Tibial nerve (tissue), 4 donors: ENCODE measurements at places on chromosomes 5 and 9.
A peak's percentile ranks its signal among the peaks of the same experiment; 100 is the strongest.

DNA sequence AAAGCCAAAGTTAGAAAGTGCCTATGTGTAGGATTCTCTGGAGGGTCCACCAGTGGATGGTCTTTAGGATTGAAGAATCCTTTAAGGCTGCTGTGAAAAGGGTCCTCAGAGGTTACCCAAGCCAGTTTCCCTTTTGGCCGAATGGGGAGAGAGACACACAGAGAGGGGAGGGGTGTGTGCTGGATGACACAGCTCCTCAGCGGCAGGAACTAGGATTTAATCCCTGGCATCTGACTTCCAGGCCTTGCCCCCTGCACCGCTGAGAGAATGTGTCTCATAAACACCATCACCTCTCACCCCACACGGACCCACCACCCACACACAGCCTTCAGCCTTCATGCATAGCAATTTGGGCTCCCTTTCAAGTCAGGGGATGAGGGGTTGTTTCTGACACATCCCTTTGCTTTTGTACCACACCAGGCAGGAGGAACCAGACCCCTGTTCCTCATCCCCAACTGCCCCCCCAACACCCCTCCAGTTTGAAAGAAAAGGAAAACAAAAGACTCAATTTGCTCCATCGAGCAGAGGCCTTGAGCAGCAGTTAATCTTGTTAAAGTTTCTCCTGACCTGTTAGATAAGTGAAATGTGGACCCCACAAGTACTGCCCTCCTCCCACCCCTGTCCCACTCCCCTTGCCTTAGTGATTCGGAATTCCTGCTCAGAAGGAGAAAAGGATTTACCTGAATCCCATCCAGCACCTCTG is 4.0 kb downstream of the PAPPA start:
- no peaks in the 10 kb centered on the region for H3K36me3 ChIP-seq
- no peaks in the 10 kb centered on the region for H3K27me3 ChIP-seq
- H3K4me3 ChIP-seq = peak overlapping the region; percentile 60
- H3K4me1 ChIP-seq = no peaks in the 10 kb centered on the region
- no peak for DNase-seq
- peak overlapping the region; percentile 88 for H3K27ac ChIP-seq

DNA sequence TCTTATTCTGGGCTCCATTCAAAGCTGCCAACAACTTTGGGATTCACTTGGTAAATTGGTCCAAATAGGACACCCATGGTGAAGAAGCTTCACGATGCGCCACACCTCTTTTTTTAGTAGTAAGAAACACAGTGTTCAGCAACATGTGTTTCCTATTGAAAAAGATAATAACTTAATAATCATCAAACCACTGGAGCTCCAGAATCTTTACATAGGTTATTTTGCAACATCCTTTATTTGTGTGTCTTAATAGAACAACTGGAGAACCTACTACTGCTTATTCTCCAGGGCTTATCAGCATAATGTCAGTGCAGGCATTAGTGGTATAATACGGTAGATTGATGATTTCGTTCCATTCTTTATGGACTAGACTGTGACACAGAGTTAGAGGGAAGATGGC is 63.3 kb upstream of the DAPK1 start:
- H3K27me3 ChIP-seq = no peaks in the 10 kb centered on the region
- no peaks in the 10 kb centered on the region for H3K4me1 ChIP-seq
- DNase-seq = no peak
- no peak overlapping the region for H3K27ac ChIP-seq
- no peaks in the 10 kb centered on the region for H3K36me3 ChIP-seq

DNA sequence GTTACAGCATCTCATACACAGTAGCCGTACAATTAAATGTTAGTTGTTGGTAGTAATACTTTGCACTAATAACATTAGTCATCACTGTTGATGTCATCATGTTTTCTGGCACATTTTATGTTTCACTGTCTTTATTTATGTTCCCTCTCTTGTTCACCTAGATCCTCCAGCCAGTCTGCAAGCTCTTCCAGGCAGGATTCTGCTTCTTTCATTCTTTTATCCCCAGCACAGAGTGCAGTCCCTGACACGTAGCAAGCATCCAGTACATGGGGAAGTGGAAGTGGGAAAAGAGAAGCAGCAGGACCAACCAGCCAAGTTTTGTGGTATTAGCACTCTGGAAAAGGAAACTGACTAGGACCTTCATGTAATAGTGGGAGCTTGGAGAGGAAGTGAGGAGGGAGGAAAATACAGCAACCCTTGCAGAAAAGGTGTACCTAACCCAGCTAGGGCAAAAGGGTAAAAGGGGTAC is 89.7 kb upstream of the SLC44A1 start:
- peak overlapping the region; percentile 20 for H3K27ac ChIP-seq
- no peaks in the 10 kb centered on the region for H3K27me3 ChIP-seq
- no peak overlapping the region for H3K4me3 ChIP-seq
- no peaks in the 10 kb centered on the region for H3K36me3 ChIP-seq

DNA sequence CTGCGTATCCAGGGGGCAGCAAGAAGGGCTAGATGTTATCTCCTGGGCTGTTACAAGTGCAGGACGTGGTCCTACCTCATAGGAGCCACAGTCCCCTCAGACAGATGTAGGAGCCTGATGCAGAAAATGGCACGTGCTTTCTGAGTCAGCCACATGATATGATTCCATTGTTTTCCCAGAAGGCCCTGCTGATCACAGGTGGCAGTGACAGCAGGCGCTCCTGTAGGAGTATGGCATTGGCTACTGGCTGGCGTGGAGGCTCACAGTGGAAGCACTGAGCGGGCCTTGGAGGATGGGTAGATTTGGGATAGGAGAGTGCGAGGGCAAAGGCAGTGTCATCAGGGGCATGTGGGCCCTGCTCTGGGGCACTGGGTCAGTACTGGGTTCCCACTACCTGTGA is 21.9 kb downstream of the USP20 start:
- peaks cover 36% of the 10 kb centered on the region for H3K36me3 ChIP-seq
- H3K4me3 ChIP-seq = no peak overlapping the region
- DNase-seq = no peak
- H3K4me1 ChIP-seq = peaks cover 4% of the 10 kb centered on the region
- H3K27me3 ChIP-seq = no peaks in the 10 kb centered on the region
- H3K27ac ChIP-seq = no peak overlapping the region

GRCh38 chr5:135319928-135320606 is 79.0 kb downstream of the MACROH2A1 start:
- H3K36me3 ChIP-seq = no peaks in the 10 kb centered on the region
- no peaks in the 10 kb centered on the region for H3K27me3 ChIP-seq
- no peaks in the 10 kb centered on the region for H3K4me1 ChIP-seq
- DNase-seq = no peak
- no peak overlapping the region for H3K4me3 ChIP-seq
- H3K27ac ChIP-seq = no peak overlapping the region

DNA sequence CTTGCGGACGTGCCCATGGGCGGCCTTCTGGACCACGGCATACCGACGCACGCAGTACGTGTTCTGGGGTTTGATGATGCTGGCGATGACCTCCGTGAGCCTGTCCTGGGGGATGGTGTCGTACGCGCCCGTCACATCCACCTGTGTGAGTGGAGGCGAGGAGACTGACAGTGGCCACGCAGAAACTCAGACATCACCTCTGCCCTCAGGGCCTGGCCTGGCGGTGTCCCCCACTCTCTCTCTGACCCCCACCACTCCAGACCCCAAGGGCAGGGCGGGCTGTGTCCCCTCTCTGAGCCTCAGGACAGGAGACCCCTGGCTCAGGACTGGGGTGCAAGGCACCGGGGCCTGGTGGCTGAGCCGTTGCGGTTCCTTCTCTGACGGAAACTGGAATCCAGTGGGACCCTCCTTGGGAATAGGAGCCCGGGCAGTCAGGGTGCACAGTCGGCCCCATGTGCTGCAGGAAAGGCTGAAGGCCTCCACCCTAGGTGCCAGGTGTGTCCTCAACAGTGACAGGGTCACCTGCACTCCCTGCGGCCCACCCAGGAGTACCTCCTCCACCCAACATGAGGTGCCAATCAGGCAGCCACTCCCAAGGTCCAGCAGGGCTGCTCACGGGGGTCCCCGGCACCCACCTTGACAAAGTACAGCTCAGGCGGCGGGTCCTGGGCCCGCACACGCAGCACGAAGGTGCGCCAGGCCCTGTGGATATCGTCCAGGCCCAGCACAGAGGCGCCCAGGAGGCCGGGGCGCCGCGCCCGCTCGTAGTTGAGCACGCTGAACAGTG is 16.0 kb downstream of the TERT start:
- DNase-seq = no peak
- no peaks in the 10 kb centered on the region for H3K27me3 ChIP-seq
- H3K4me1 ChIP-seq = no peaks in the 10 kb centered on the region
- H3K36me3 ChIP-seq = no peaks in the 10 kb centered on the region

- no peaks in the 10 kb centered on the region for H3K27me3 ChIP-seq
- H3K4me1 ChIP-seq = no peaks in the 10 kb centered on the region
- no peaks in the 10 kb centered on the region for H3K36me3 ChIP-seq
- H3K27ac ChIP-seq = no peak overlapping the region
- no peak for DNase-seq
Observed at GRCh38 chr9:27280860-27281259, 16.1 kb downstream of the EQTN start.

DNA sequence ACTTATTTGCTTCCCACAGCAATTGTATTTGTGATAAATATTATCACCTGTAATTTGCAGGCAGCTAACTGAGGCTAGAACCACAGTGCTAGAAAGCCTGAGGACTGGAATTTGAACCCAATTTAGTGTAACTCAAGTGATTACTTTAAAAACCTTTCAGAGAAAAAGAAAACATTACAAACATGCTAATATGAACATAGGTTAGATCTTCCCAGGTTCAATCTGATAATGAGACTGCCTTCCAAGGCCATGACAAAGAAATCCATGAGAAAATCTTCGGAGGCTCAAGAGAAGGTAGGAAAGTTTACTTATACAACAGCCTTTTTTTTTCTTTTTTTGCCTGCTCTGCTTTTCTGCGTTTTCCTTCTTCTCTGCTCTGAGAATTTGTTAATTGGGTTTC is 620.6 kb upstream of the CCNG1 start:
- H3K36me3 ChIP-seq = no peaks in the 10 kb centered on the region
- H3K4me3 ChIP-seq = no peak overlapping the region
- H3K4me1 ChIP-seq = no peaks in the 10 kb centered on the region
- DNase-seq = no peak

GRCh38 chr5:7392693-7393024 is 3.3 kb upstream of the ADCY2 start:
- no peak overlapping the region for H3K4me3 ChIP-seq
- H3K4me1 ChIP-seq = no peaks in the 10 kb centered on the region
- no peak for DNase-seq
- H3K27me3 ChIP-seq = no peaks in the 10 kb centered on the region

DNA sequence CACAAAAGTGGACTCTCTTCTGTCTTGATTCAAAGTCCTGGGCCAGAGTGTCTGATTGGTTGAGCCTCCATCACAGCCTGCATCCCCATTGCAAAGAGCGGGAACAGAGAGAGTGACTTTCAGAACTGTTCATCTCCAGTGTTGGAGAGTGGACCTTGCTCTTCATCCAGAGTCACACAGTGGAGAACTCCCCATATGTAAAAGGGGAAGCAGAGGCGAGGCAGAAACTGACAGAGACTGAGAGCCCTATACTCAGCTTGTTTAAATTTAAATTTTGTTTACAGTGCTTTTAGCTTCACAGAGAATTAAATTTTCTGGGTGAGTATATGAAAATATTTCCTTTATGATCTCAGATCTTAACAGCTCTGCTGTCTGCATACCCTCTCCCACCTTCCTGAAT is 70.0 kb upstream of the SSBP2 start:
- no peaks in the 10 kb centered on the region for H3K27me3 ChIP-seq
- H3K27ac ChIP-seq = no peak overlapping the region
- no peak overlapping the region for H3K4me3 ChIP-seq
- H3K36me3 ChIP-seq = no peaks in the 10 kb centered on the region
- no peaks in the 10 kb centered on the region for H3K4me1 ChIP-seq
- no peak for DNase-seq

- no peaks in the 10 kb centered on the region for H3K4me1 ChIP-seq
- no peak for DNase-seq
- H3K36me3 ChIP-seq = no peaks in the 10 kb centered on the region
- peak overlapping the region; percentile 98 for H3K27ac ChIP-seq
- peak overlapping the region; percentile 73 for H3K4me3 ChIP-seq
Observed at GRCh38 chr9:124260769-124261603, 3.2 kb downstream of the NEK6 start.

- no peaks in the 10 kb centered on the region for H3K4me1 ChIP-seq
- H3K27ac ChIP-seq = no peak overlapping the region
- no peaks in the 10 kb centered on the region for H3K36me3 ChIP-seq
- H3K27me3 ChIP-seq = no peaks in the 10 kb centered on the region
- no peak overlapping the region for H3K4me3 ChIP-seq
Observed at GRCh38 chr9:81874931-81875330, 53.3 kb upstream of the SPATA31D4 start.

- DNase-seq = no peak
- no peak overlapping the region for H3K4me3 ChIP-seq
- no peaks in the 10 kb centered on the region for H3K4me1 ChIP-seq
- no peaks in the 10 kb centered on the region for H3K27me3 ChIP-seq
- H3K36me3 ChIP-seq = no peaks in the 10 kb centered on the region
Observed at GRCh38 chr9:5492965-5493678, 17.2 kb upstream of the PDCD1LG2 start.

GRCh38 chr5:66164044-66164790 is 20.1 kb downstream of the SREK1 start:
- H3K4me1 ChIP-seq = no peaks in the 10 kb centered on the region
- DNase-seq = no peak
- no peak overlapping the region for H3K4me3 ChIP-seq
- H3K36me3 ChIP-seq = no peaks in the 10 kb centered on the region
- no peaks in the 10 kb centered on the region for H3K27me3 ChIP-seq
- no peak overlapping the region for H3K27ac ChIP-seq

- peaks cover 11% of the 10 kb centered on the region for H3K4me1 ChIP-seq
- H3K27ac ChIP-seq = no peak overlapping the region
- H3K36me3 ChIP-seq = no peaks in the 10 kb centered on the region
- no peak overlapping the region for H3K4me3 ChIP-seq
- DNase-seq = no peak
Observed at GRCh38 chr9:19188771-19189170, 41.7 kb upstream of the DENND4C start.

- no peaks in the 10 kb centered on the region for H3K4me1 ChIP-seq
- no peaks in the 10 kb centered on the region for H3K36me3 ChIP-seq
- no peak overlapping the region for H3K4me3 ChIP-seq
- DNase-seq = peak; percentile 70
Observed at GRCh38 chr5:109656829-109657228, 32.9 kb upstream of the MAN2A1 start.

- no peak for DNase-seq
- H3K36me3 ChIP-seq = peaks cover 6% of the 10 kb centered on the region
- no peaks in the 10 kb centered on the region for H3K27me3 ChIP-seq
- H3K27ac ChIP-seq = no peak overlapping the region
Observed at GRCh38 chr5:1089146-1089545, 22.7 kb downstream of the SLC12A7 start.
